Activated CD4-positive, alpha-beta T cell treated with anti-CD3 and anti-CD28 coated beads, Interleukin-2, amount 10 ng/mL, durations not matched to agents 7 days and 5 days (primary cell): ENCODE measurements at places on chromosomes 11 and 22. TPM values are rescaled to one million over a fixed set of nuclear protein-coding genes. Genes with fewer than 3 reads are reported as not detected.

Gene SLC5A4
- total RNA-seq = not detected

Gene ROBO4
- total RNA-seq = not detected

Gene OR8A1
- total RNA-seq = not detected

Gene APLP2
- total RNA-seq = 18.9 TPM

Gene APOA4
- not detected for total RNA-seq

Gene C22orf31
- total RNA-seq = not detected

Gene PKDREJ
- not detected for total RNA-seq

DNA sequence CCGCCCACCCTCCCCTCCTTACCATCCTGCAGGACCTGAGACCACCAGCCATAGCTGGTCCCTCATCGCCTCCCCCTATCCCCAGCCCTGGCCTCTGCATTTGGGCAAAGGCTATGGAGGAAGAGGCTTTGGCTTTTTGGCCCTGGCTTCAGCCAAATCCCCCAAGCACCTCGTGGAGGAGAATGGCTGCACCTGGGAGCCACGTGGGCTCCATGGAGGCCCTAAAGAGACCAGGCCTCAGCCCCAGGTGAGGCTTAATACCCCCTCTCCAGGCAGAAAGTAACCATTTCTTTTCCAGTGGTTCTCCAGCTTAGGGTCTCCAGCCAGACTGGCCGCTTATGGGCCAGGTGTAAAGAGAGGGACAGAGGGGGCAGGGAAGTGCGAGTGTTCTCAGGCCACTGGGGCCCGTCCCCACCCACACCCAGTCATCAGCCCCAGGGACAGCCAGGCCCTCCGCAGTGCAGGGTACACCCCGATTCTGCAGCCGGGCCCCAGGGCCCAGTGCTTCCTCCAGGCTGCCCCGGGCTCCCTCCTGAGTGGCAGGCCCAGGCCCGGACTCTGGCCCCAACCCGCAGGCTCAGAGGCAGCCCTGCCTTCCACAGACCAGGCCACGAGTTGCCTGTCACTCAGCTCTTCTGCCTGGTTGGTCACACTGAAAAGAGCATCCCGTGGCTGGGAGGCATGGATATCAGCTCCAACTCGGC, 26.4 kb downstream of the CDKN1C start:
- no peak for DNase-seq

DNA sequence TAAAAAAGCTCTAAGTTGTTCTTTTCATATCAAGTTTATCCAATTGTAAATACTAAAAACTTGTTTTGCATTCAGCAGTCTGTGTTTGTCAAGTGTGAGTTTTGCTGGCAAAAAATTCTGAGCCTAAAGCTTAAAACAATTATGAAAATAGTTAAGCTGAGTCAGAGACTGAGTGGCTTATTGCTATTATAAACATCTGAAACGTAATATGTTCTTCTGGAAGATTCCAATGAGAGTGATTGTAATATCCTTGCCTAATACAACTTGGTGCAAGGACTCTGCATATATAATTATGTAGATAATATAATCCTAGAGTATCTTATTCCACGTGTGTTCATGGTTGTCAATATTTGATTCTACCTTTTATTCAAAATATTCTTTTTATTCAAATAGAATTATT, 14.1 kb upstream of the NUP50 start:
- DNase-seq = no peak

GRCh38 chr11:120168960-120169681, 31.2 kb upstream of the TRIM29 start:
- peak; percentile 49 for DNase-seq

GRCh38 chr22:46350646-46351045, 15.1 kb downstream of the TRMU start:
- DNase-seq = no peak

- no peak for DNase-seq
Observed at GRCh38 chr11:120936356-120936755, 87.5 kb upstream of the TBCEL start.

DNA sequence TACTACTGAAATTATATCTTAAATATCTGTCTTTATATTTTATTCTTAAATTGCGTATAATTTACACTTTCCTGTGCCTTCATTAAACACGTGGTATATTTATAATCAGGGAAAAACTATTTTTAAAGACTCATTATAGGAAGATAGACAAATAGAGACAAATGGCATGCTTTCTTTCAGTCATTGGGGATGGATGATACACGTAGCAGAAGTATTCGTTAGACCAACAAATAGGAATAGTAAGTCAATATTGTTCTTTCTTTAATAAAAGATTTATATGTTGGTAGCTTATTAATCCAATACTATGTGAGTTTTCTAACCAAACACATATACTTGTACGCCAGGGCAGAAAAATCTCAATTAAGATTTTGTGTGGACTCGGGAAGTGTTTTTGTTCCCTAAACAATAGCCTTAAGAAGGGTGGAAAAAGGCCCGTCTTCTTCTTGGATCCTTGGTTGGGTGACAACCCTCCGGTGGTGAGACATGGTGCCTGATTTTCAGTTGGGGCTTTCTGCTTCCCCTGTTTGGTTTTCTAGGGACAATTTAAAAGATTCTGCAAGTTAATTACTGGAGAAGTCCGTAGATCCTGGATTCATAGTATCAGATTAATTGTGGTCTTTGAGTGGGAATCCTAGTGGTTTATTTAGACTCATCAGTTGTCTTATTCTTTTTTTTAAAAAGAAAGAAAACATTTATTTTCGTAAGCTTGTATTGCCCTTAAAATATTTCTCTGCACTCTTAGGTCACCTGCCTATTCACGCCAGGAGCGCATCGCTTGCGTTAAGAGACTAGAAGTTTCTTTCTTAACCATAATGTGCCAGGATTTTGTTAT, 83.5 kb upstream of the WNT7B start:
- DNase-seq = no peak

GRCh38 chr22:48096851-48097665, 1334.6 kb downstream of the TBC1D22A start:
- DNase-seq = no peak

DNA sequence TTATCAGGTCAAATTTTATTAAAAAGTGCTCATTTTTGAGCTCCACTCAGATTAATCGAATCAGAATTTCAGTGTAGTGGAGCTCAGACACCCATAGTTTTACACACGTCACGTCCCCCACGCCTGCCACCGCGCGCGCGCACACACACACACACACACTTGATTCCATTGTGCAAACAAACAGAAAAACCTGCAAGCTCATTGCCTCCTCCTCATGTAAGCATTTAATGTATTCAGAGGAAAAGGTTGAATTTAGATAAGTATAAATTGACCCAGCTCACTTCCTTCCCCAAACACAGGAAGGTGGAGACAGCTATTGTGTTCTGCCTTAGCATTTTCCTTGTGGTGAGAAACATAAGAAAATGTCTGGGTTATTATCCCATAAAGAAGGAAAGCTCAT, 336.7 kb downstream of the LUZP2 start:
- DNase-seq = no peak

DNA sequence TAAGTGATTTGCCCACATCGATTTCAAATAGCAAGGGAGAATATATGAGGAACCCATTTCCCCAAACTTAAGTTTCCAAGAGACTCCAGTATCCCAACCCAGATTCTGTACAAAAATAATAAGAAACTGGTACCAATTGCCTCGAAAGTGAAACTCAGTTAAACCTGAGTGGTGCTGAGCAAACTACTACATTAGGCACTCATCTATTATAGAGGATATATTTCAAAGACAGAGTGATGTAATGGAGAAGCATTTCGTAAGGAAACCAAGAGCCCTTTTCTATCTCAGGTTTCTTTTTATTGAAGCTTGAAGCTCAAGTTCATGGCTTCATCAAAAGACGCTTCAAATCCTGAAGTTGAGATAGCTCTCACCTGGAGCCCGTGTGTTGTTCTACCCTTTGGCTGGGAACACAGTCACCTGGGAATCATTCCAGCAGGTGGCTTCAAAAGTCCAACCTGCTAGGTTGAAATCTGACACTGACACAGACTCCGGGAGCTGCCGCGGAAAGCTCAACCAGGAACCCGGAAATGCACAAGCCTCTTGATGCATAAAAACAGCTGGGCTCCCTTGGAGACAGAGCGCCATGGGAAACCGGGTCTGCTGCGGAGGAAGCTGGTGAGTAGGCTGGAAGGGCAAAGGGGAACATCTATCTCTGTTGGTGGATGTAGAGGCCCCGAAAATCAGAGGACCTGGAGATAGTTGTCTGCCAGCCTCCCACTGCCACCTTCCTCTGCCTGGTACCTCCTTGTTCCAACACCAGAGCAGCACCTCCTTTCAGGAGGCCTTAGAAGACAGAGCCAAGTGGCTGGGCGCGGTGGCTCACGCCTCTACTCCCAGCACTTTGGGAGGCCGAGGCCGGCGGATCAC, at the start of gene C11orf52:
Gene C11orf52, plus strand, starts transcription at position 524 of the 867 bp plus-strand sequence. Its CDS starts 60 bp downstream, at position 584.
- no peak for DNase-seq
